ENCODE measurements at places on chromosomes 12 and 14. TPM values are rescaled to one million over a fixed set of nuclear protein-coding genes. Genes with fewer than 3 reads are reported as not detected.

- DNase-seq = no peak
- H3K4me1 ChIP-seq = no peaks in the 10 kb centered on the region
- H3K36me3 ChIP-seq = no peaks in the 10 kb centered on the region
- no peaks in the 10 kb centered on the region for H3K27me3 ChIP-seq
Measured at GRCh38 chr12:85564786-85565185, 271.4 kb downstream of the RASSF9 start.

GRCh38 chr12:64675795-64676194, 65.5 kb downstream of the RASSF3 start:
- peaks cover 72% of the 10 kb centered on the region for H3K4me1 ChIP-seq
- DNase-seq = peak; percentile 71
- H3K36me3 ChIP-seq = no peaks in the 10 kb centered on the region
- no peak overlapping the region for H3K4me3 ChIP-seq

DNA sequence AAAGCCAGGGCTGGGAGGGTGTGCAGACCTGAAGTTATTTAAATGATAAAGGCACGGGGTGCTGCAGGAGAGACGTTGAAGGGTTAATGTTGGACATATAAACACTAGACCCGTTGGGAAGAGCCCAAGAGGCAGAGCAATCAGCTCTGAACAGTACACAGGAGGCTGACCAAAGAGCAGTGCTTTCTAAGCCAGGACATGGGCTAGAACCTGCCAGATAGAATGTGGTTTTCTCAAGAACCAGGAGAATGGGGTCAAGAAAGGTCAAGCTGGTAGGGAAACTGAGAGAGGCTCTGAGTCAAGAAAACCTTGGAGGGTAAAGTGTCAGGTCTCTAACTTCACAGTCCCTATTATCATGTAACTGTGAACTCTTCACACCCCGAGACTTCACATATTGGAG, 143.2 kb upstream of the EEA1 start:
- H3K4me1 ChIP-seq = no peaks in the 10 kb centered on the region
- no peak overlapping the region for H3K27ac ChIP-seq
- no peaks in the 10 kb centered on the region for H3K36me3 ChIP-seq
- H3K27me3 ChIP-seq = no peaks in the 10 kb centered on the region

- peaks cover 14% of the 10 kb centered on the region for H3K4me1 ChIP-seq
- H3K4me3 ChIP-seq = no peak overlapping the region
- no peak for DNase-seq
- no peaks in the 10 kb centered on the region for H3K27me3 ChIP-seq
Measured at GRCh38 chr14:103140316-103141109, 17.3 kb downstream of the TNFAIP2 start.

DNA sequence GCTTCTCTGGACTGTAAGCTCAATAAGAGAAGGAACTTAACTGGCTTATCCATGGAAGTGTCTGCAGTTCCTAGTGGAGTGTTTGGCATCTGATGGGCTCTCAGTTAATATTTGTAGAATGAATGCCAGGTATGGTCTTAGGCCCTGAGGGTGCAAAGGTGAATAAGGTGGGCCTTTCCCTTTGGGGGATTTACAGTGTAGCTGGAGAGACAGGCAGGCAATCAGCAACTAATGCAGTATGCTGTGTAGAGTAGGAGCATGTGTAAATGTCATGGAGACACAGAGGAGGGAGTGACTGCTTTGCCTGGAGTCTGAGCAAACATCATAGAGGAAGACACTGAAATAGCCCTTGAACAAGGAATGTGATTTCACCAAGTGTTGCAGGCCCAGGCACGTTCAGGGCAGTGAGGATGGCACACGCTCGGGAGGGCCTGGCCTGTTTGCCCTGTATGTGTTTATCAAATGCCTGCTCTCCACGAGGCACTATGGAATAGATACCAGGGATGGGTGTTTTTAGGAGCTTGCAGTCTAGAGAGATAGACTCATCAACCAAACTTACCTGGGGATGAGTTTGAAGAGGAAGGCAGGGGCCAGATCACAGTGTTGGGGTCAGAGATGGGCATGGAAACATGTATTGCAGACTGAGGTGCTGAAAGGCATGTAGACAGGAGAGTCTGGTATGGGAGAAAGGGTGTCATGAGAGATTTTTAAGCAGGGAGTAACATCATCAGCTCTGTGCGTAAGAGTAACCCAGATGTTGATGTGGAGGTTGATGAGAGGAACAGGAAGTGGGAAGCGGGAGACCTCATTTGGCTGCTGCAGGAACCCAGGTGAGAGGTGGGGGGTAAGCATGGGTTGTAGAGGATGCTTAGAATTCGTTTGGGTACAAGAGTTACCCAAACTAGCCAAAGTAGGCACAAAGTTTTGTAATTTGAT, 54.1 kb downstream of the PLXNC1 start:
- no peak for DNase-seq
- H3K4me1 ChIP-seq = peaks cover 10% of the 10 kb centered on the region
- no peak overlapping the region for H3K4me3 ChIP-seq
- H3K27me3 ChIP-seq = no peaks in the 10 kb centered on the region

DNA sequence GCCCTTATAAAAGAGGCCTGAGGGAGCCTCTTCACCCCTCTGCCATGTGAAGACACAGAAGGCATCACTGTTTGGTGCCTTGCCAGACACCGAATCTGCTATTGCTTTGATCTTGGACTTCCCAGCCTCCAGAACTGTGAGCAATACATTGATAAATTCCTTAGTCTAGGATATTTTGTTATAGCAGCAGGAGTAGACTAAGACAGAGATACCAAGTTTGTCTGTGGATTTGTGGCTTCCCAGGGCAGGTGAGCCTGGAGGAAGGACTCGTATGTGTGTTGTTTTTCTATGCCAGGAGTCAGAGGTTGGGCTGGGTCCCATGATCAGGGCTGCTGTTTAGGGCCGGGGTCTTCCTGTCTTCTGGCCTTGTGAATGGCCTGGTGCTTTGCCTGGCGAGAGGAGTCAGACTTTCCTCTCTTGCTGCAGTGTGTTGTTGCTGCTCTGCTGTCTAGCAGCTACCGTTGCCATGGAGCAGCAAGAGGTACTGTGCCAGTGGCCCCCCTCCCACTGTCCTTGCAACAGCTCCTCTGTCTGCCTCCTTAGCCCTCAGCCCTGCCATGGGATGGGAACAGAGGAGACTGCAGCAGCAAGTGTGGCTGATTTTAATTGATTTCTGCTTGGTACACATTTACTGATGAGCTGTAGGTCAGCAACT, 111.2 kb downstream of the CHST11 start:
- no peak overlapping the region for H3K27ac ChIP-seq
- no peaks in the 10 kb centered on the region for H3K27me3 ChIP-seq
- no peaks in the 10 kb centered on the region for H3K36me3 ChIP-seq

GRCh38 chr14:103070971-103071542, 13.0 kb upstream of the LBHD2 start:
- H3K36me3 ChIP-seq = no peaks in the 10 kb centered on the region
- H3K4me1 ChIP-seq = no peaks in the 10 kb centered on the region
- H3K4me3 ChIP-seq = no peak overlapping the region
- DNase-seq = no peak
- H3K27me3 ChIP-seq = no peaks in the 10 kb centered on the region

DNA sequence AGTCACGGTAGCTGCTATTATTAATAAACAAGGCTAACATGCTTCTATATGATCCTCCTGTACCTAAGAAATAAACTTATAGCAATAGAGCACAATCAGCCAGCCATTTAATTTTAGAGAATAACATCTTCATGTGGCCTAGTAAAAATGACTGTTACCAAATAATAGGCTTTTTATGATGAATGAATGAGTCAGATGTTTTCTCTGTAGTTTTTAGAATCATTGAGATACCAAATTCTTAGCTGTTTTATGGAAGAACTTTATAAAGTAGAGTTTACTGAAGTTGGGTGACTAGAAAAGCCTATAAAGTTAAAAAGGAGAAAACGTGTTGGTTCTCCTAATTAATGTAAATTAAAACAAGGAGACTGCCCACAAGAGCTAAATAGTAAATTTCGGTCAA, 40.7 kb downstream of the WNK1 start:
- H3K4me3 ChIP-seq = no peak overlapping the region
- H3K4me1 ChIP-seq = peaks cover 43% of the 10 kb centered on the region
- H3K27ac ChIP-seq = no peak overlapping the region
- H3K27me3 ChIP-seq = no peaks in the 10 kb centered on the region

DNA sequence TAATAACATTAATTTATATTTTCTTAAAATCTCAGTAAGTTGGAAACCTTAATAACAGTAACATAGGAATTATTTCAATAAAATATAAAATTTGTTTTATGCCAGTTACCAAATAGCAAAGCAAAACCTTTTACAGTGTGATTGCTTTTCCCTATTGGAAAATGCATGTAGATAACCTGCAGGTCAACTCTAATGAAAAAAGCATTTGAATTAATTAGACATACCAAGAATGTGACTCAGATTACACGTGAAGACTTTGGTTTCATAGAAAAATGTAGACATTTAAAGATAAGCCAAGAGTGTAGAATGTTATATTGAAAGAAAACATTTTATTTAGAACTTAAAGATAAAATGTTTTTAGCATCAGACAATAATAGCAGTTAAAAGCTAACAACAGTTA, 888.1 kb downstream of the TMEM121 start:
- H3K4me3 ChIP-seq = no peak overlapping the region
- no peaks in the 10 kb centered on the region for H3K4me1 ChIP-seq
- no peaks in the 10 kb centered on the region for H3K36me3 ChIP-seq
- DNase-seq = no peak
- H3K27me3 ChIP-seq = no peaks in the 10 kb centered on the region

DNA sequence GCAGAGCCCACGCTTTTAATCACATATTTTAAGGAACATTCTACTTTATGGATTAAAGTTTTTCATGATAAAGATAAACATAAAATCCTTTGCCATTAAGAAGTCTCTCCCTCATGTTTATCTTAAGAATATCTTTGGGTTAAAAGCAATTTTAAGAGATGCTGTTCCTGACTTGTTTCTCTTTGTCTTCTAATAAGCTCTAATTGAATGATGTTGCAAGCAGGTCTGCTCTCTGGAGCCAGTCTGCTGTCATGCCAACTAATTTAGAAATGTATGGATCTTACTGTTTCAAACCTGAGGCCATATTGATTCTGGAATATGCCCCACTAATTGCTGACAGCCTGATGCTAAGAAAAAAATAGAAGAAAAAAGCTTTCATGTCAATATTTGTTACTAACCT, 173.6 kb downstream of the TTC8 start:
- H3K4me1 ChIP-seq = peaks cover 11% of the 10 kb centered on the region
- H3K27me3 ChIP-seq = no peaks in the 10 kb centered on the region
- no peak for DNase-seq

DNA sequence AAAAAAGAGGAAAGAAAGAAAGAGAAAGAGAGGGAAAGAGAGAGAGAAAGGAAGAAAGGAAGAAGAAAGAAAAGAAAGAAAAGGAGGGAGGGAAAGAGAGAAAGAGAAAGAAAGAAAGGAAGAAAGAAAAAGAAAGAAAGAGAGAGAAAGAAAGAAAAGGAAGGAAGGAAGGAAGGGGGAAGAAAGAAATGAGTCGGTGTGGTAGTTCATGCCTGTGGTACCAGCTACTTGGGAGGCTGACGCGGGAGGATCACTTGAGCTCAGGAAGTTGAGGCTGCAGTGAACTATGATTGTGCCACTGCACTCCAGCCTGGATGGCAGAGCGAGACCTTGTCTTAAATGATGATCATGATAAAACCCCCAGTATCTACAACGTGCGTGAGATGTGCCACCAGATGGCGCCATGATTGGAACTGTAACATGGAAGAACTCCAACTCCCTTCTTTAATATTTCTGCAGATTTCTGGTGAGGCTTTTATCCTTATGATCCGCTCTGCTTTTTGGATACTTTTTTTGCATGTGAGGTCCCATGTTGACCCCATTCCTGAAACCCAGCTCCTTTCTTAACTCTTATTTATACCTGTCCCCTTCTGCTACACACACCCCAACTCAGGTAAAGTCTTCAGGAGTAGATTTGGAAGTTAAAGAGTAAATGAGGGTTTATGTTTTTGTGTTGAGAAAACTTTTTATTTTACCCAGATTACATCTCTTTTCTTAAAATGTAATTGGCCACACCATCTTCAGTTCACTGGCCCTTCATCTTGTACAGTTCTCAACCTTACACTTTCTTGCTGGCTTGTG, 25.6 kb downstream of the RNASE10 start:
- H3K27me3 ChIP-seq = no peaks in the 10 kb centered on the region
- H3K4me3 ChIP-seq = no peak overlapping the region
- DNase-seq = peak; percentile 31
- H3K36me3 ChIP-seq = no peaks in the 10 kb centered on the region
- no peak overlapping the region for H3K27ac ChIP-seq

DNA sequence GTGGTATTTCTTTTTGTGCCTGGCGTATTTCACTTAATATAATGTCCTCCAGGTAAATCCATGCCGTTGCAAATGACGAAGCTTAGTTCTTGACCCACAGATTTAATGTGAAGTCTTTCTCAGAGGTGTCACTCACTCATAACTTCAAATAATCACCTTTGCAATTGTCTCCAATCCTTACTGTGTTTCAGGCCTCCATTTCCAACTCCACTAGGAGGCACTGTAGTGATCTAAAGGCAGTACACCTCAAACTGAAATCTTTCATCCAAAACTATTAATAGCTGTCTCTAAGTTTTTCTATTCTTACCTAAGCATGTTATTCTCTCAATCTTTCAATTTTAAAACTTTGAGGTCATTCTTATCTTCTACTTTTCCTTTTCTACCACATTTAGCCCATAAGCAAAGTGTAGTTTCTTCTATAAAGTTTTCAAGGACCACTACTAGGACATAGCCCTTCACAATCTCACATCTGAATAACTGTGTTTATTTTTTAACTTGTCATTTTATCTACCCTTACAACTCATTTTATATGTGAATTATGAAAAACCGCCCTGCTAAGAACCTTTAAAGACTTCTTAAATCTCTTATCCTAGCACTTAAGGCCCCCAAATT, 25.5 kb upstream of the FBXO34 start:
- no peak for DNase-seq
- H3K36me3 ChIP-seq = no peaks in the 10 kb centered on the region
- no peak overlapping the region for H3K4me3 ChIP-seq

DNA sequence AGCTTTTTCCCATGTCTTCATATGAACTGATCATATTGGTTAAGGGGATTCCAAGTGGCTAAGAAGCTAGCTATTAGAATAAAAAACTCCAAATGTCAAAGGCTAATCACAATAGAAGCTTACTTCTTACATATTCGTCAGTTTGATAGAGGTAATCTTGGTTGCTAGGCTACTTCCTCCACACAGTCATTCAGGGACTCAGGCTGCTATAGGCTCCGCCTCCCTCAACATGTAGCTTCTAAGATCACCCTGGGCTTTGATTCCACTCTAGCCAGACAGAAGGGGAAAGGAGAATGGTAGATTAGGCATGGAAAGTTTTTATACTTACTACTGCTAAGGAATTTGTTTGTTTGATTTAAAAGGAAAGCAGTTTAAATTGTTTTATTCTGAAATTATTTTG, 207.9 kb downstream of the EFCAB11 start:
- no peaks in the 10 kb centered on the region for H3K27me3 ChIP-seq
- no peaks in the 10 kb centered on the region for H3K36me3 ChIP-seq
- DNase-seq = no peak
- no peak overlapping the region for H3K4me3 ChIP-seq
- H3K27ac ChIP-seq = no peak overlapping the region

Gene PRPH
- total RNA-seq = 2.5 TPM

Gene MYBPC1
- total RNA-seq = 1.5 TPM

Gene TRHDE
- total RNA-seq = 3.5 TPM

Data from thoracic aorta (tissue), 2 donors.